Fibroblast of skin of left biceps (primary cell): ENCODE measurements at places on chromosomes 3 and 15.

DNA sequence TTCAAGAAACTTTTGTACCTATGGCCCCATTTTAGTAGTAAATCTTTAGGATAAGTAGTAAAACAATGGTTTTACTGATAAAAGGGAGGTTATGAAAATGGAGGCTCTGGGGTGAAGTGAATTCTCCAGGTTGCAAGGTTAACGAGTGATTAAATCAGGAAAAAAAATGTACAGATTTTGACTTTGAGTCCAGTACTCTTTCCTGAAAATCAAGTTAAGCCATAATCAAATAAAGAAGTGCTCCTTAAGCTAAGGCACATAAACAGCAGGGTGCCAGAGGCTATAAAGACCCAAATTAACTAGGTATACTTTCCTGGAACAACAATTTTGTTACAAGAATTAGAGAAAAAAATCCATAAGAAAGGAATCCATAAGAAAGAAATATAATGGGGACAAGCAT is 114.7 kb downstream of the DPH6 start:
- no peak for DNase-seq

GRCh38 chr15:85504749-85505676 is 124.6 kb downstream of the AKAP13 start:
- no peak for DNase-seq

DNA sequence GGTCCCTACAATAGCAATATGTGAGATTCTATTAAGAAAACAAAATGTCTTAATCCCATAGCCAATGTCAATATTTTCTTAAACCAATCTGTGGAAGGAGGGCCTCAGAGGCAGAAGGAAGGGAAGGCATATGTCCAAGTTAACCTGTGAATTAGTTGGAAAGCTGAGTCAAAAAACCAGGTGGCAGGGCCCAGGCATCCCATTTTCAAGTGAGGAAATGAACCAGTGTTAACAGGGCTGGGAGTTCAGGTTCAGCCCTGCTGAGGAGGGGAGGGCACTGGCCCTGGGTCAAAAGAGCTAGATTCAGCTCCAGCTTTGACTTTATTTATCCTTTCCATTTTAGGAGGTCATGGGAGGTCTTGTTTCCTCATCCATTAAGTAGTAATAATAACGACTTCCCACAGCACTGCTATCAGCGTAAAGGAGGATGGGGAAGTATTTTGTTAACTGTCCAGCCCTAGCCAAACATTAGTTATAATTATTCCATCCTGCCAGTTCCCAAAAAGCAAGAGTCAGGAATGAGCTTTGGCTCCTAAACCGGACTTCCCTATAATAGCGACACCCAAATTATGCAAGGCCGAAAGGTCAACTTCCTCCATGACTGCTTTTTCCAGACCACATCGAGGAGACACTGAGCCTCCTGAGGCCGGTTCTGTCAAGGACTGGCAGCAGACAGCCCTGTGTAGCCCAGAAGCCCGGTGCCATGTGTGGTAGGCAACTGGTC is 3.2 kb downstream of the MASP1 start:
- no peak for DNase-seq

DNA sequence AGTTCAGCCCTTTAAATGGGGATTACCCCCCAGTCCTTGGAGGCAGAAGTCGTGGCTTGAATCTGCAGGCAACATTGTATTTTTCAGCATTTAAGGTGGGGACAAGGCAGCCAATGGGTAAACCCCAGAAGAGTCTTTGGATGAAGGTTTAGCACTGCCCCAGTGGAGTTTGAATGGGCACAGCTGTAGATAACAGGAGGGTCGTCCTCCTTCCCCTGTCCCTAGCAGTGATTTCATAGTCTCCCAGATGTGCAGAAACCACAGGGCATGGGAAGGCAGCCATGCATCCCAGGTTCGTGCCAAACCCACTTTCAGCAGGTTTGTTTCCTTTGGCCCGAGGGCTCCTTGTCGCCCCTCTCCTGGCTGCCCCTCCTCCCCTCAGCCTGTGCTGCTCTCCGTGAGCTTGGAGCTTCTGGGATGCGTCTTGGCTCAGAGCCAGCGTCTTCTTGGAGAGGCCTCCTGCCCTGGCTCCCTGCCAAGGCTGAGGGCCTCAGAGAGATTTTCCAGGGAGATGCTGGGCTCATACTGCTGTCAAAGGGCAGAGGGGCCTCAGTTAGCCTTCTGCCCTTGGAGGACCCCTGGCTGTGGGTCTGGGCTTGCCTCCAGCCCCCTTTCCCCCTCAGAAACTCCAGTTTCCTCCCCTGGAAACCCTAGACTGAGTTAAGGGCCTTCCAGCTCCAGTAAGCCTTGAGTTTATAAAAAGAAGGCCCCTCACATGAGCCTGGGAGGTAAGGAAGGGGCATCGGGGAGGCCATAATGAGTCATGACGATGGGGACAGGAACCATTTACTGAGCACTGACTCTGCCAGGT is 48.9 kb upstream of the POLG start:
- DNase-seq: peak; percentile 6

- DNase-seq: peak; percentile 44
These were observed 55.3 kb upstream of the P2RY1 start for GRCh38 chr3:152779653-152780052.

- DNase-seq: no peak
These were observed 53.7 kb downstream of the LSAMP start for GRCh38 chr3:116391296-116392201.

DNA sequence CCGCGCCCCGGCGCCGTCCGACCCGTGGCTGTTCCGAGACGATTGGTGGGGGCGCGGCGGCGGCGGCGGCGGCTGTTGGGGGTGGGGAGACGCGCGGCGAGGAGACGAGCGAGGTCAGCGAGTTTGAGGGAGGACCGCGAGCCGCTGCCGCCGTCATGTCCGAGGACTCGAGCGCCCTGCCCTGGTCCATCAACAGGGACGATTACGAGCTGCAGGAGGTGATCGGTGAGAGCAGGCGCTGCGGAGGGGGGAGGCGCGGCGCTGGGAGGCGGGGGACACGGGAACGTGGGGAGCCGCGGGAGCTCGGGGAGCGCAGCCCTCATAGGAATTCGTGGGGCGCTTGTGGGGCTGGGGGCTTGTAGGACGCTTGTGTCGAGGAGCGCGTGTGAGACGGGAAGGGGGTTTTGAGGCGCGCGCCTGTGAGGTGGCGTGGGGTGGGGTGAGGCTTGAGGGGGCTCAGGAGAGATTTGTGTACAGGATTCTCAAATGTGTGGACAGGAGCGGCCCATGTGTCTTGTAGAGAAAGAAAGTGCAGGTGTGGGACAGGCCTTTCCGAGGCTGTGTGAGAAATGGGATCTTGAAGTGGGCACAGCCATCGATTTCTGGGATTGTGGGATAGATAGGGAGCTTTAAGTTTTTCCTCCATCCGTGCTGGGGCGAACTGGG is 518 bp downstream of the OXSR1 start:
- no peak for DNase-seq

- no peak for DNase-seq
These were observed 641.8 kb downstream of the FHIT start for GRCh38 chr3:60609446-60609845.

GRCh38 chr15:32843219-32843815 is 125.5 kb downstream of the GREM1 start:
- peak; percentile 70 for DNase-seq

DNA sequence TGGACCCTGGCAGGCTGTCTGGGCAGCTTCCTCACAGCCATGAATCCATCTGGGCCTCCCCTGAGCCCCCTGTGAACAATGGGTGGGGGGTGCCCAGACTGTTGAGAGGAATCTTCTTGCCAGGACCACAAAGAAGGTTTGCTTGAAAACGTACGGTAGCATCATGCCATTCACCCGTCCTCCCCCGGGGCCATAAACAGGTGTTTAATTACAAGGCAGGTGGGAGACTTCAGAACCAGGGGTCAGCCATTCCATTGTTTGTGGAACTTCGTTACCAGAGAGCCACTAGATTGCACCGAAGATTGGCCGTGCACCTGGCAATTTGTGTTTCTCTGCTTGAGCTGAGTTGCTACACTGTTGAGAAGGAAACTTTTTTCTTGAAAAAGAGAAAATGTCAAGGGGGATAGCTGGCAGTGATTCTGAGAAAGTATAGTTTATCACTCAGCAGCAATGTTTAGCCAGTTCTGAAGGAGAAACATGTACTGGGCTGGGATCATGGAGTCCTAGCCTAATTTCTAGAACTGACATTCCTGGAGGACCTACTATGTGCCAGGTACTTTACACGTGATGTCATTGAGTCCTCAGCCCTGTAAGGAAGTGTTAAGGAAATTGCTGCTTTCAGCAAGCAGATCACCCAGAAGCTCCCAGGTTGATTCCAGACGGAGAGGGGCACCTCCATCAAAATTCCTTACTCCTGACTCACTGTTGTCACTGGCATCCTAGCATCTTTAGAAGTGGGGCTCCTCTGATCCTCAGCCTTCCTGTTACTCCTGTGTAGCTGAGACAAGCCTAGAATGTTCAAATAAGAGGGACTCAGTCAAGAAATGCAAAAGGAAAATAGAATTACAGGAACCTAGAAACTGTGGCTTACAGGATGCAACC is 103.8 kb upstream of the UBE2E1 start:
- DNase-seq: no peak

DNA sequence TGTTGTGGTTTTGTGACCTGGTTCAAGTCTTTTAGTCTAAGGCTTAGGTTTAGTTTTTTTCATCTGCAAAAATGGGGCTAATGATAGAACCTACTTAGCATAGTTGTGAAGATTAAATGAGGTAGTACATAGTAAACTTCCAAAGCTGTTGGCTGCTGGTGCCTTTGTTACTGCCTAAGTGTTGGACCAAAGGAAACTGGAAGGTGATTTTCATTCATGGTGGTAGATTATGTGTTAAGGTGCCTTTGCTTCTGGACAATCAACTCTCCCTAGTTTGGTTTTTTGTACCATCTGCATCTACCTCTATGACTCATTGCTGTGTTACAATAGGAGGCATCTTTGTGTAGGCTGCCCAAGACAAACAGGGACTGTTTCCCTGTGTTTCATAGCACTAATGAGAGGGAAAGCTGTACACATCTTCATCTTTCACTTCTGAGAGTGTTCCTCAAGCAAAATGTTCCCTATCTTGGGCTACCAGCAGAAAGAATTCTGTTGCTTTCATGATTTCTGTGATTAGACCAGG is 3.2 kb downstream of the MAP2K1 start:
- no peak for DNase-seq

GRCh38 chr3:192062186-192062585 is 601.2 kb downstream of the PYDC2 start:
- no peak for DNase-seq

GRCh38 chr15:66502491-66502890 is 2.2 kb downstream of the RPL4 start:
- no peak for DNase-seq

DNA sequence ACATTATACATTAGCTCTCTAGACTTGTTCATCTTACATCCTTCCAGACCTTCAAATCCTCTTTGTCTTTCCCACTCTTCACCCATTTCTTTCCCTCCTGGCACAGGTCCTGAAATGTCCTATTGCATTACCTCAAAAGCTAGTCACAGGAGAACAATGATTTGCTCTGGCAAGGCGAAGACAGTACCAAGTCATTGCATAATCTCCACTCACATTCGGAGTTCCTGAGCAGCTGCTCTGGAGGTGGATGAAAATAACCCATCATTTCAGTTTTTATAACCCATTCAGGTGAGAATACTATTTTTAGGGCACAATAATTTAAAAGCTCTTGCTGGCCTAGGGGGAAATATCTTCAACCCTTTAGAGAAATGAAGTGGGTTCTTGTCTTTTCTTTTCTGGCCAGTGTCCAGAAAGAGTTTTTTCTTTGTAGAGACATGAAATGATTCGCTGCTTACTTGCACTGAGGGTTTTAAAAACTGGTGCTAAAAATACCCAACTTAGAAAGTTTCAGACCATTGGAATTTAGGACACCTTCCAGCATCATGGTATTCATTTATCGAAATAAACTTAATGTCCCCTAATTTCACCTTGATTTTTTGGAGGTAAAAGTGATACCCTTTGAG is 23.4 kb upstream of the DYNC1LI1 start:
- no peak for DNase-seq

- no peak for DNase-seq
These were observed 598 bp upstream of the GMNC start for GRCh38 chr3:190863119-190863465.
